ENCODE measurements at places on chromosomes 6 and 20.

DNA sequence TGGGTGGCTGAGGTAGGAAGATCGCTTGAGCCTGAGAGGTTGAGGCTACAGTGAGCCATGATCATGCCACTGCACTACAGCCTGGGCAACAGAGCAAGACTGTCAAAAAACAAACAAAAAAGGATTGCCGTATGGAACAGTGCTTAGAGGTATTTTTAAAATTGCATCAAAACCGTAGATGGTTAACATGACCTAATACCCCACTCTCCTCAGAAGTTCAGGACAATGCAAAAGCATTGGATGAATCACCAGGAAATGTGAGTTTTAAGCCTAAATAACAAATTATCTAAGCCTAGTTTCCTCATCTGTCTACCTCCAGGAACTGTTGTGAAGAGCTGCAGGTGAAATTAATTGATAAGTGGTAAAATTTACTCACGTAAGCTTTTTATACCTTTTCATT, 123.8 kb upstream of the ID4 start:
- no peak for DNase-seq

DNA sequence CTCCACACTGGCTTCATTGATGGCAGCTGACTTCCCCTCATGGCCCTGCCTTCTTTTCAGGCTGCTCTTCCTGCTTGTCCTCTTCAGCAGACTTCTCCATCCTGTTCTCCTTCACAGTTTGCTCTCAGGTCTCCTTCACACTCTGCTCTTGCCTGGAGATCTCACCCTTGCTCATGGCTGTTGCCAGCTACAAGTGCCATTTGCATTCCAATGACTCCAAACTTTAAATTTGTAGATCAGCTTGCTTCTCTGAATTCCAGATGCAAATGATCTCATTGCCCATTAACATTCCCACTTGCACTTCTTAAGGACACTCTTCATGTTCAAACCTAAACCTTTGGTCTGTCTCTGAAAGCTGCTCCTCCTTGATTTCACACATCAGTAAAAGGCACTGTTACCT, 343.0 kb downstream of the QKI start:
- DNase-seq = no peak

DNA sequence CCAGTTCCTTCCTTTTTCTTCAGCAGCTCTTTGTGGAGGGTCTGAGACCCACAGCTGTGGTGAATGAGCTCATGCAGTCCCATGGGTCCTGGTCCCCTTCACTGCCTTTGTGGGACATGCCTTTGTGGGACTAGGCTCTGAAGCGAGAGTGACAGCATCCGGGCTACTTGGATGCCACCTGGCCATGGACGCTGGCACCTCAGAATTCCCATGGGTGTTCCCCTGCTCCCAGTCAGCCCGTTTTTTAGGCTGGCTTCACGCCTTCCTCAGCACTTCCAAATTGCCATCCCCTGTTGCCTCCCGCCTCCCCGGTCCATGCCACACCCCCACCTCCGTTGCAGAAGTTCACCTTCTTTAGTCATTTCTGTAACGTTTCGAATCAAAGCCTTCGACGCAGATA, 45.1 kb downstream of the RAMACL start:
- DNase-seq = no peak

DNA sequence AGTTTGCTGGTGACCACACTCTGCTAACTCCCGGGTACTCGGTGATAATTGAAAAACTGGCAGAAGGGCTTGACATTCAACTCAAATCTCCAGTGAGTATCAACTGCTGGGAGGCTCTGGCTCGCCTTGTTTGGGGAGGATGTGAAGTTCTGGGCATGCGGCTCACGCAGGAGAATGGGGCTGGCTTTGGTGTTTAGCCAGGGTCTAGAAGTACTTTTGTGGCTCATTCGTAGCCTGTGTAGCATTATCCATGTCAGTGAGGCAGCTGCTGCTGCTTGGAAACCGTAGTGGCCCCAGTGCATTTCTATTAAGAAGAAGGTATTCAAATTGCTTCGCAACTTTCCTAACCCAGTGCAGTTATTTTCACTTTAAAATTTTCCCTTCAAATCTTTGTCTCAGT, 52.2 kb downstream of the KDM1B start:
- DNase-seq = no peak

- DNase-seq = no peak
These were observed 20.9 kb downstream of the TPX2 start for GRCh38 chr20:31759836-31760518.

GRCh38 chr20:57211908-57212533, 54.4 kb downstream of the BMP7 start:
- DNase-seq = no peak

GRCh38 chr20:675453-676314, at the start of gene SCRT2:
SCRT2 (minus strand) TSS chr20:675802; CDS start chr20:675601, 201 bp downstream.
- DNase-seq = peak; percentile 14

- no peak for DNase-seq
These were observed 29.5 kb downstream of the STX11 start for GRCh38 chr6:144179828-144180227.

DNA sequence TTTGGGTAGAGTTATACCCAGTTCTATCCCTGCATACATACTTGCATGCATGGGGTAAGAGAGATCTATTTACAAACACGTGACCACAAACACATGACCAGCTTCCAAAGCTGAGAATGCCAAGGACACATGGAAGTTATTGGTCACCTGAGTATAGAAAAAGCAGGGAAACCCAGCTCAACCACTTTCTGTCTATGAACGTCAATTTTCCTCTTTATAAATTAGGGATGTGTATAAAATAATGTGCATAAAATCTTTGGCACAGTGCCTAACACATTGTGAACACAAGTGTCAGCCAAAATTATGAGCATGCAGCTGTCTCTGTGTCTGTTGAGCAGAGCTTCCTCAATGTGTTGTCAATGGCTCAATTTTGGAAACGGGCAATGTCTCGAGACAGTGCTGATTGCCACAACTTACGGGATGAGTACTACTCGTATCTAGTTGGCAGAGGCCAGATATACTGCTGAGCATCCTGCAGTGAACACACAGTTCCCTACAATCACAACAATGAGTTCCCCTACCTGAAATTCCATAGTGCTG, 44.9 kb downstream of the TPD52L1 start:
- DNase-seq = peak; percentile 50

DNA sequence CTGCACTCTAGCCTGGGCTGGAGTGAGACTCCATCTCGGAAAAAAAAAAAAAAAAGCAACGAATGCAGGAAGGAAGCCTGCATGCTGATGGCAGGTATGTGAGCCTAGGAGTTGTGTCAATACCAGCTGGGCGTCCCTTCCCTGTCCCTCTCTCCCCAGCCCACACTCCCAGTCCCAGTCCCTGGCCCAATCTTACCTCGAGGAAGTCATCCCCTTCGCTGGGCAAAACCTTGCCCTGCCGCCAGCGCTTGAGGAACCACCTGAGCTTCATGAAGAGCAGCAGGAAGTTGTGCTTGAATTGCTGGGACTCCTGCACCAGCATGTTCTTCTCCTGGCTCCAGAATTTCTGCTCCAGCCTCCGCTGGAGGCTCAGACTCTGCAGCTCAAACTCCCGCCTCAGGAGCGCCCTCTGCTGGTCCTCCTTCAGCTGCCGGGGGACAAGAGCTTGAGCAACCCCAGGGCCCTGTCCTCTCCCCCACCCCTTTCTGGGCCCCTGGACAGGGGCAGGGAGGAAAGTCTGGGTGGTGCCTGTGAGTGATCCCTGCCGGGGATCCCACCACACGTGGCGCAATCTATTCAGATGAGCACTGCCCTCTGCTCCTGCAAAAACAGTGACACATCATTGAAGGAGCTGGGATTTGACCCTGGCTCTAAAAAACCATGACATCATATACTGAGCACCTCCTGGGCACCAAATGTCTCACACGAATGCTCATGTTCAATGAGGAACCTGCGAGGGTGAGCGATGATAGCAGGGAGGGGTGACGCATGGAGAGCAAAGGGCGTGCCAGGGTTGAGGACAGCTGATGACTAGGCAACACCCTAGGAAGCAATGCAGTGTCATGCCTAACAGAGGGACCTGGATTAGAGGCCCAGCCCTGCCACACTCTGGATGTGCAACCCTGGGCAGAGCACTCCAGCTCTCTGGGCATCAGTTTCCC, 35.0 kb upstream of the DSN1 start:
- DNase-seq = peak; percentile 13

DNA sequence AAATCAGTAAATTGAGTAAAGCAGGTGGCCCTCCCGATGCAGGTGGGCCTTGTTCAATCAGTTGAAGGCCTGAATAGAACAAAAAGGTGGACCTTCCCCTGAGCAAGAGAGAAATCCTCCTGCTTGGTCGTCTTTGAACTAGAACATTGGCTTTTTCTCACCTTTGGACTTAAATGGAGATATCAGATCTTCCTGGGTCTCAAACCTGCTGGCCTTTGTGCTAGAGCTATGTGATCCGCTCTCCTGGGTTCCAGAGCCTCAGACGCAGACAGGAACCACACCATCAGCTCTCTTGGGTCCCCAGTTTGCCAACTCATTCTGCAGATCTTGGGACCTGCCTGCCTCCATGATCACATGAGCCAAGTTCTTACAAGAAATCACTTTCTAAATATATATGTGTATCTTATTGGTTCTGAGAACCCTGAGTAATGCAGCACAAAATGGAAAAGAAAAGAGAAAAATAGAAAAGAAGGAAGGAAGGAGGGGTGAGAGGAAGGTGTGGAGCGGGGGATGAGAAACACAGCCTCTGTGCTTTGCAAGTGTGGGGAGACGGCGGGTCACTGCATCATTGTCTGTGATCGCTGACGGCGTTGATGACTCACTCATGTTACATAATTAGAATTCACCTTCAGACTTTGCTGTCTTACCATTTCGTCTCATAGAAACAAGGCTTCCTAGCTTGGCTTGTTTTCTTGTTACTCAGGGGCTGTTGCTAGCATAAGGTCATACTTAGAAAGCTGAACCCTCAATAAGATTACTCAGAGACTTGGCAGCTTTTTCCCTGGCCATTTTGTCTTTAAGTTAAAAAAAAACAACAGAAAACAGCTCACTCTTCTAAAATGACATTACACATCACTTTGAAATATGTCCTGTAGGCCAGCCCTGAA, 85.7 kb upstream of the NEDD9 start:
- no peak for DNase-seq

DNA sequence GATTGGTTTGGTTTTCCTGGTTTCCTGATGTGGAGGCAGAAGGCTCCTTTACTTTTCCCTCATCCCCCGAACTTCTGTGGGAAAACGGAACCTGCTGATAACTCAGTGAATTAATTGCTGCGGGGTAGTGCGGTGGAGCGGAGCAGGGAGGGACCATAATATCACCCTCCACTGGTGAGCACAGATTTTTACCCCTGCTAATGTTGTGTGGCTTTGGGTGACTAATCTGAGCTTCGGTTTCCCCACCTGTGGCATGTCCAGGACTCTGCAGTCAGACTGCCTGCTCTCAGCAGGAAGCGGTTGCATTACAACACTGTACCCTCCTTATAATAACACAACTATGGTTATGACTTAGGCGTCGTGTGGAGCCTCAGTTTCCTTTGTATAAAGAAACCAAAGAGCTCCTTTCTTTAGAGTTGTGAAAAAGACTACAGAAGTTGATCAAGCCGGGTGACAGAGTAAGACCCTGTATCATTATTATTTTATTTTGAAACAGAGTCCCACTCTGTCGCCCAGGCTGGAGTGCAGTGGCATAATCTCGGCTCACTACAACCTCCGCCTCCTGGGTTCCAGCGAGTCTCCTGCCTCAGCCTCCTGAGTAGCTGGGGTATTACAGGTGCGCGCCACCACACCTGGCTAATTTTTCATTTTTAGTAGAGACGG, 2.2 kb upstream of the ID1 start:
- DNase-seq = no peak

DNA sequence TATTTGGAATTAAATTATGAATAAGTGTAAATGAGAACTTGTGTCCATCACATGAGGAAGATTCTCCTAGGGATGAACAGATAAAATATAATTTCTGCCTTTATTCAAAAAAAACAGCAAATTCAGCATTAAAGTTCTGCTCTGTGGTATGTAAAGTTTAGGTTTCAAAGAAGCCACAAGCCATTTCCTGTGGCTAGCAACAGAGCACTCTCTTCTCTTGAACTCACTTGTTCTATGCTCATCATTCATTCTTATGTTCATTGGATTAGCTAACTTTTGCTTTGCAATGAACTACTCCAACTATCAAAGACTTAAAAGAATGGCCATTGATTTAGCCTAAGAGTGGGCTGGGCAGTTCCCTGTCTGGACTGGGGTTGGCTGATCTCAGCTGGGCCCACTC, 20.8 kb upstream of the SNRPB2 start:
- DNase-seq = no peak

- no peak for DNase-seq
These were observed 70.8 kb downstream of the TNFAIP3 start for GRCh38 chr6:137937834-137938233.

DNA sequence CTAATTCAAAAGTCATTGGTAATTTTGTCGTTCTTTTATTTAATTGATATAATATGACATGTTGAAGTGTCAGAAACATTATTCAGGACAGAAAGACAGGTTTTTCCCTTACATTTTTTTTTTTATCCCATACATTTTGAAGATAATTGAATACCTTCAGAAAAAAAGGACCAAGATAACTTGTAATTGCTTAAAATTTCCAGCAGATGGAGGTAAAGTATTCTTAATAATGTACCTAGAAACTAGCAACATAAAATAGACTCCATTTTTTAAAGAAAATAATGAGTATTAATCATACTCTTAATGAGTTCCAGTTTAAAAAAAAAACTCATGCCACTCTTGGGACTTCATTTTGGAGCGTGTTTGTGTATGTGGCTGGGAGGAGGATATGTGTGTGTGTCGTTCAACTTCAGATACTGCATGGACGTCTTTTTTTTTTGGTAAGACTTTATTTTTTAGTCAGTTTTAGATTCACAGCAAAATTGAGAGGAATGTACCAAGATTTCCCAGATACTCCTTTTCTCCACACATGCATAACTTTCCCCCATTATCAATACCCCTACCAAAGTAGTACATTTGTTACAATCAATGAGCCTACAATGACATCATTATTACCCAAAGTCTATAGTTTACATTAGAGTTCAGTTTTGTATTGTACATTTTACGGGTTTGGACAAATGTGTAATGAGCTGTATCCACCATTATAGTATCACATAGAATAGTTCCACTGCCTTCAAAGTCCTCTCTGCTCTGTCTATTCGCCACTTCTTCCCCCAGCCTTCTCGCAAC, 79.4 kb downstream of the ROS1 start:
- DNase-seq = no peak

GRCh38 chr6:139256087-139256486, 35.7 kb downstream of the TXLNB start:
- DNase-seq = no peak

- no peak for DNase-seq
These were observed 375.2 kb downstream of the CD109 start for GRCh38 chr6:74071214-74071613.

Data from NCI-H2081 (cell line).